ENCODE measurements at places on chromosomes 4 and X.
A peak's percentile ranks its signal among the peaks of the same experiment; 100 is the strongest.

- DNase-seq: peak; percentile 49
Observed at GRCh38 chr4:112895811-112896608, 153.4 kb upstream of the ANK2 start.

DNA sequence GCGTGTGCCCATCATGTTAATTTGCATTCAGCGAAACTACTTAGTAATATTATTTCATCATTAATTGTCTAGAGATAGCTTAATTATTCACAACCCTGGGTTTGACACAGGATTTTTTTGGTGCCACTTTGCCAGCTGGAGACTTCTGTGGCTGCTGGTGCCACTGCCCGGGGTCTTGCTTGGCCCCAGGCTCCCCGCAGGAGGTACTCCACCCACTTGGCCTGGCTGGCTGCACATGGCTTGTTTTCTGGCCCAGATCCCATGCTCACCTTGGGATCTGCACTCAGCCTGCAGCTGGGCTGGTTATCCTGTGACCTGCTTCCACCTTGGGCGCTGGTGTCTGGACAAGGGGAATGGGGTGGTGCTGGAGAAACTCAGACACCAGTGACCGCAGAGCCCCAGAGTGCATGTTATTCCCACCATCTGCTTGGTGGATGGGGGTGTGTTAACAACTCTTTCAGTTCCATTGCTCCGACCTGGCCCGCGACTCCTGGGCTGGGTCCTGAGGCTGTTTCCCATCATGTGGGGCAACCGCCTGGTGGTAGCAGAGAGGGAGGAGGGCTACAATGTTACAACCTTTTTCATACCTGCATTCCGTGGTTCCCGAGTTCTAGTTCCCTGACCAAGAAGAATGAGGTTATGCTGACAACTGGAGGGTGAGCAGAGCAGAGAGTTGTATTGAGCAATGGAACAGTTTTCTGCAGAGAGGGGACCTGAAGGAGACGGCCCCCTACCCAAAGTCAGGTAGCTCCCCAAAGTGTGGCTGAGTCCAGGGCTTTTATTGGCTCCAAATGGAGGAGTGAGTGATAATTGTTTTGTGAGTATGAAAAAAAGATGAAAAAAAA, 1950.0 kb upstream of the IGFBP7 start:
- DNase-seq: no peak

DNA sequence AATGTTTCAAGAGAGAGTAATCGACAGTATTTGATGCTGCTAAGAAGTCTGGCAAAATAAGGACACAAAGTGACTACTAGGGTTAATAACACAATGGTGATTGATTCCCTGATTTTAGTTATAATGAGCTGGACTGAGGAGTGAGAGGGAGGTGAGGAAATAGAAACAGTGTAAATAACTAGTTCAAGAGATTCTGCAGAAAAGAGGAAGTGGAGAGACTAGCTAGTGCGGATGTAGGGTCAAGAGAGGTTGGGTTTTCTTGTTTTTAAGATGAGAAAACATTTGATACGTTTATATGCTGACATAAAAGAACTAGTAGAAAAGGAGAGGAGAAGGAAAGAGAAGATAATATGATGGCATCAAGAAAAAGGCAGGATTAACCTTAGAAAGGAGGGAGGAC, 12.2 kb upstream of the TRPC5 start:
- DNase-seq: no peak

DNA sequence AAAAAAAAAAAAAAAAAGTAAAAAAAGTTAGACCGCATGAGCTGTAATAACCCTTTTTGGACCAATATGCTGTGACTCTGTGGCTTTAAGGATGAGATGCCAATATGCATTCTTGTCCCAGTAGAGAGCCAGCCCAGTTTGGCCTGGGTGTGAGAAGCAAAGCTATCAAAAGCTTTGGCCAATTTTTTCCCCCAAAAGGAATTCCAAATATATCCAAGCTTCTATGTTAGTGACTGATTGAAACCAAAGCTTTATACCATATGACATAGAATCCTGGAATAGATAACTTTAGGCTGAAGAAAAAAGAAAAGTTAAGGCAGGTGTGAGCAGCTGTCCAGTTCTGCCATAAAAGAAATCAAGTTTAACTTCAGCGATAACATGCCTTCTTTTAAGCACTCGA, 30.5 kb upstream of the RBPJ start:
- no peak for DNase-seq

GRCh38 chr4:53592686-53593501, 1.6 kb upstream of the LNX1 start:
- no peak for DNase-seq
